Stromal cell of bone marrow (primary cell): ENCODE measurements at places on chromosomes 12 and 14.

- DNase-seq: no peak
Observed at GRCh38 chr12:26197832-26198231, 2.5 kb downstream of the SSPN start.

DNA sequence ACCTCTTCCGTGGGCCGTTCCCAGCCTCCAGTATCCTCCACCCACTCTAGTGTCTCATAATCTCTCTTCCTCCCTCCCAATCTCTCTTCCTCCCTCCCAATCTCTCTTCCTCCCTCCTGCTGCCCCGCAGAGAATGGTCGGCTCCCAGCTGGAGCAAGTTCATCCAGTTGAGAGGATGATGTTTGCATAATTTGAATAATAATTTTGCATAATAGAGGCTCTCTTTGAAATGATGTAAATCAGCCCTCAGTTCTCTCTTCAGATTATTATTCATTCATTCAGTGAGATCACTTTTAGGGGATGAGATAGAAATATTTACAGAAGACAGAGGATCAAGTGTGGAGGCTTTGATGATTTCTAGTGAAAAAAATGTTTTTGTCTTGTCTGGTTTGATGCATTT is 125.0 kb downstream of the PTPN11 start:
- DNase-seq: no peak

- DNase-seq: no peak
Observed at GRCh38 chr12:31627456-31628054, 31.9 kb upstream of the ETFBKMT start.

- no peak for DNase-seq
Observed at GRCh38 chr12:74535536-74535935, 2.1 kb upstream of the ATXN7L3B start.

- DNase-seq: no peak
Observed at GRCh38 chr12:95986635-95987570, 9.2 kb downstream of the HAL start.

DNA sequence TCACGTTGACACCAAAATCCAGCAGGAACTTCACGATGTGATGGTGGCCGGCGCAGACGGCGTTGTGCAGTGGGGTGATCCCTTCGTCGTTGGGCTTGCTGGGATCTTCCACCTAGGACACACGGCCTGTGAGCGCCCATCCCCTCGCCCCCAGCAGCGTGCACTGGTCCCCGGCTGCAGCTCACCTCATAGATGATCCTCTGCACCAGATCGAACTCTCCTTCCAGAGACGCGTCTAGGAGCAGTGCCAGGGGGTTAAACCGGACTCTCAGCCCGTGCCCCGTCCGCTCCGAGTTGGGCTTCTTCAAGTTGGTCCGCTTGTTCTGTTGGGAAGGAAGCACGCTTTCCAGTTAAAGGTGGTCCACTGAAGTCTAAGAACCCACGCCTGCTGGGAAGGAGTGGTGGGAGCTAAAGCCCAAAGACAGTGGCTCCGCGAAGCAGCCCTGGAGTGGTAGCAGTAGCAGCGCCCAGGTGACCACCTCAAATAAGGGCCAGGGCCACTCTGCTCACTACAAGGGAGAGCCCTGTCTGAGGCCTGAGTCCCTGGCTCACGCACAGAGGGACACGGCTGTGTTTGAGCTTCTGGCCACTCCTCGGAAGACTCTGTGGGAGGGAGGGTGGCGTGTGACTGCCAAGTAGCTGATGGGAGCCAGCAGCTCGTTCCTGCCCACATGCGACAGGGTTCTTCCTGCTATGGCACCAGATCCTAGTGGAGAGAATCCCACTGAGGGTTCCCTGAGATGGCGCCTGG is 23.3 kb downstream of the ZFYVE21 start:
- no peak for DNase-seq

- DNase-seq: peak; percentile 5
Observed at GRCh38 chr12:68932128-68932960, 627 bp downstream of the CPM start.

- DNase-seq: no peak
Observed at GRCh38 chr14:106067935-106068334, 541.6 kb downstream of the TMEM121 start.

DNA sequence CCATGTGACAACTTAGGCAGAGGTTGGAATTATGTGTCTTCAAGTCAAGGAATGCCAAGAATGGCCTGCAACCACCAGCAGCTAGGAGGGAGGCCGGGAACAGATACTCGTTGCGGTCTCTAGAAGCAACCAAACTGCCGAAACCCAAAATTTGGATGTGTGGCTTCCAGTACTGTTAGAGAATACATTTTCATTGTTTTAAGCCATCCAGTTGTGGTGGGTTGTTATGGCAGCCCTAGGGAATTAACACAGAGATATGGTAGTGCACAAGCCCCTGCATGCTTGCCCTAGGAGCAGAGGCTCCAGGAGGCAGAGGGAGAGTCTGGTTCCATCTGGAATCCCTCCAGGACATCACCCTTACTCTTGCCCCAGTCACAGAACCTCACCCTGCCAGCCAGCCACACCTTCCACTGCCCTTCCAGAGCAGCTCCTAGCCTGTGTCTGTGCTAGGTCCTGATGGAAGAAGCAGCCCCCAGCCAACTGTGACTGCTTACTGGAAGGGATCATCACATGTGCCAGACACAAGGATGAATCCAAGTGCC is 19.5 kb downstream of the PITPNM2 start:
- DNase-seq: no peak

DNA sequence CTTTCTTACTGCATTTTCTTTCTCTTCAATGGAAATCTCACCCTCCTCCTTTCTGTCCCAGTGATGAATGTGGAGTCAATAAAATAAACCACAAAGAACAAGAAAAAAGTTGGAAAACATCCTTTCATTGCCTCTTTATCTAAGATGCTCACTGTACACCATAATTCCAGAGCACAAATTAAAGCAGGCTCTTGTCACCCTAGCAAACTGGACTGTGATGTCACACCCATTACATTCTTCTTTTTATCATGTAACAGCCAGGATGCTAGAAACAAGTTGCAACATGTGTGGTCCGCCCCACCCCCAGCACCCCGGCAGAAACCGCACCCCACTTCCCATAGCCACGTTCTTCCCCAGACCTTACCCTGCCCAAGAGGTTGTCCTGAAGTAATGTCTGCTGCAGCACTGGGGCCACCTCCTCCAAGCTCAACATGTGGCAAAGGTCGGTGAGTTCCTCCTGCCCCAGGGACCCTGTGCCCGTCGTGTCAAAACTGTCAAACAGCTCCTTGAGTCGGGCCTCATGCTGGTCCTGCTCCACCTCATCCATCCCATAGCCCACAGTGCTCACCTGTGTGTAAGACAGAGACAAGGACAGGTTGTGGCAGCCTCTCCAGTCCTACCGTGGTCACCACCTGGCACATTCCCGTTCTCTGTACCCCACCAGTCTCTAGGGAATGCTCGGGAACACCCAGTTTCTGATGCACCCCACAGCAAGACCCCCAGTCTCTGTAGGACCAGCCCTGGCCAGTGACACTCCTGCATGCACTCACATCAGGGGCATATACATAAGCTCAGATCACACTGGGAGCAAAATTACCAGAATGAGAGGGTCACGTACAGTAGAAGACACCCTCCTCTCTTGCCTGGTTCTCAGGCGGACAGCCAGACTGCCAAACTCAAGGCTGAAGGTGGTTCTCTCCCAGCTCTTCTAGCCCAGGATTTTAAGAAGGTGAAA is 9.2 kb downstream of the NIN start:
- DNase-seq: no peak

DNA sequence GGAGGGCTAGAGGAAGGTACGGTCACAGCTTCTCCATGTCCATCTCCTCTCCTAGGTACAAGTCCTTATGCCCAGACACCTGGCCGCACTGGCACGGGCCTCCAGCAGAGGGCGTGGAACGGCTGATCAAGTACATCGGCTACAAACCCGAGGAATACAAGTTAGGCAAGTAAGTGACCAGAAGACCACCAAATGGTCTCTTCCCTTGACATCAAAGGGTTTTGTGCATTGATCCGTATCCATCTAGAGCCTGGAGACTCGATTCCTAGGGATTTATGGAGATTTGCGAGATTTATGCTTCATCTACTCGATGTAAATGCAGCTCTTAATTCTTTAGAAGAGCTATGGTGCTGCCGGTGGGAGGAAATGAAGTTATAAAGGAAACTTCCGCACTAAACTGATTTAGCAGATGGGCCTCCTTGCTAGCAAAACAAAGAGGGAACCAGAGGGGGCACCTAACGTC is 44.2 kb downstream of the KCTD10 start:
- DNase-seq: peak; percentile 48

DNA sequence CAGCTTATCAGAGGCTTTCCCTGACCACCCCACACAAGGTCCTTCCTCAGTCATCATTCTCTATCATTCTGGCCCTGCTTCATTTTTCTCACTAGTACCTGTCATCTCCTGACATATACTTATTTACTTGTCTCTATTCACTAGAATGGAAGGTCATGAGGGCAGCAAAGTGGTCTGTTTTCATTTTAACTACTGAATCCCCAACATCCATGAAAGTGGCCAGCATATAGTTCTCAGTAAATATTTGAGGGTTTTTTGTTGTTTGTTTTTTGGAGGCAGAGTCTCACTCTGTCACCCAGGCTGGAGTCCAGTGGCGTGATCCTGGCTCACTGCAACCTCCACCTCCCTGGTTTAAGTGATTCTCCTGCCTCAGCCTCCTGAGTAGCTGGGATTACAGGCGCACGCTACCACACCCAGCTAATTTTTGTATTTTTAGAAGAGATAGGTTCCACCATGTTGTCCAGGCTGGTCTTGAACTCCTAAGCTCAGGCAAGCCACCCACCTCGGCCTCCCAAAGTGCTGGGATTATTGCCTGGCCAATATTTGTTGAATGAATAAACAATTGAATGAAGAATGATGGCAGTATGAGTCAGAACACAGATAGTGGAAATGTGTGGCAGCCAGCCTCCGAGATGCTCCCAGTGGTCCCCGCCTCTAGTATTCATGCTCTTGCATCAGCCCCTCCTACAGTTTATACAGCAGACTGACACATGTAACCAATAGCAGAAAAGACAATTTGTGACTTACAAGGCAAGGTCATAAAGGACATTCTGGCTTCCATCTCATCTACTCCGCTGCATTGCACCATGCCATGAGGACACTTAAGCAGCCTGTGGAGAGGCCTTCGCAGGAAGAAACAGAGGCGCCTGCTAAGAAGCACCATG is 7.0 kb upstream of the ANO6 start:
- no peak for DNase-seq

DNA sequence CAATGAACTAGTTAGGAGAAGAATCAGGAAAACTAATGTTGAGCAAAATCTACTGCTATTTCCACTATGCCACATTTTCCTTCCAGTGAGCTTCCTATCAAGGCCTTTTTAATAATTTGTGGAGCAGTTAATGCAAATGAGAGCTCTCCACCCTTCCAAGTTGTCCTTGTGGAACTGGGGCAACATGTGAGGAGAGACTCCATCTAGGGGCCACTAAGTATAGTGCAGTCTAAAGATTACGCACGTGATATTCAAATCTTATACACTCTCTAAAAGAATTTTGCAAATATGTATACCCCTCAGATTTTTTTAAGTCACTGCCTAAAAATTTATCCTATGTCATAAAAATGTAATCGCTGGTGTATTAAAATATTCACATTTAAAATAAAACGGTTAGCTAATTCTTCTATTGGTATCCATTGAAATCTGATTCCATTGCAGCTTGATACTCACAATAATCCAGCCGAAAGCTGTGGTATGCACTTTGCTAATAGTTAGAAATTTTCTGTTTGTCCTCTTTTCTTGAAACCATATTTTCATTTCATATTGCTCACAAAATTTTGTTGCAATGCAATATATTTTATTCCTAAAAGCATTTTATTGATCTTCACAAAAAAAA is 100.1 kb downstream of the PAH start:
- DNase-seq: peak; percentile 6

DNA sequence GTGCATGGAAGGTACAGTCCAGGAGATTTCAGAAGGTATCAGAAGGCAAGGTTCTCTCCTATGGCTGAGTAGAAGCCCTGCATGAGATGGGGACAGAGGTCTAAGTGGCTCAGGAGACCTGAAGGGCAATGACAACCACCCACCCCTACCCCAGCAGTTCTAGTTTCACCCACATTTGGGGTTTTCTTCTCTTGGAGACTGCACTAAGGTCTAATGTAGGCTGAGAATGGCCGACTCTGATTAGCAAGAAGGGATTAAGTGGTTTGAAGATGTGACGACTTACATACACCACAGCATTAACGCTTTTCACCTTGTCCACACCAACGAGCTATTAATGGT is 71.7 kb upstream of the SOX5 start:
- no peak for DNase-seq

DNA sequence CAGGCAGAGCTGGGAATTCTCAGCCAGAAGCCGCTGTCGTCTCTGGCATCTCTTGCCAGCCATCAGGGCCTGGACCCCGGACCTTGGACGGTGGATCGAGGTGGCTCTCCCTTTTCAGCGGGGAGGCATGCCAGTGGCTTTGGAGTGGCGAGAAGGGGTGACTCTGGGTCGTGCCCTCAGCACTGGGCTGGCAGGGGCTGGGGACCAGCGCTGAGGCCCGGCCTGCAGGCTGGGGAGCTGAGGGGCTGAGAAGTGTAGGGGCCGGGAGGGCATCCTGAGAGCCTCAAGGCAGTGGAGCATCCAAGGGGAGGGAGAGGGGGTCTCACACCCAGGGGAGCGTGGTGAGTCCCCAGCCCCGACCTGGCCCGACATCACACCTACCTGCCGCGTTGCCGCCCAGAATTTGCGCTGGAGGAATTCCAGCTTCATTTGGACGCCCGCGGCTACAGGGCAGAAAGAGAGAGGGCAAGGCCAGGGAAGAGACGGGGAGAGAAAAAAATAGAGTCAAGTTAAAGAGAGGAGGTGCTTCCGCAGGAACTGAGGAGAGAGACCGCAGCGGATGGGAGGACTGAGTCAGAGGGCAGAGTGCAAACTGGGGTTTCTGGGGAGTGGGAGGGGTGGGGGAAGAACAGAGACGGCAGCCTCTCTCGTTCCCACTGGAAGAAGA is 9.0 kb upstream of the LRTM2 start:
- DNase-seq: no peak

GRCh38 chr14:61832783-61833182 is 70.6 kb downstream of the SNAPC1 start:
- DNase-seq: no peak

DNA sequence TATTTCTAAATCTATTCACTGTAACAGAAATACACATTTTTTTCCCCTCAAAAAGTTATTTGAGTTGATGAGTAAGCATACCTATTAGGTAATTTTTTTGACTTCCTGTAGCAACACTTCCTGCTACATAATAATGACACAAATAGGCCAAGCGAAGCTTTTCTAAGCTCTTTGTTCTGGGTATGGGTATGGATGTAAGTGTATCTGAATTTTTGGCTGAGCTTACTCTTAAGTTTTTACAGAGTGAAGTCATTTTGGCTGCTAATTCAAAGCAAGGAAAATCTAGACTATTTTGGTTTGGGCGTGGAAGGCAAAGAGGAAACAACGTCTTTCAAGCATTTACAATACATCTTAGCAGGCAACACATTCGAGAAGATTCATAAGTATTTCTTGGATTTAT is 1206.0 kb upstream of the FLRT2 start:
- no peak for DNase-seq
